Pulmonary artery endothelial cell (primary cell): ENCODE measurements at places on chromosomes 5 and 9. TPM values are rescaled to one million over a fixed set of nuclear protein-coding genes. Genes with fewer than 3 reads are reported as not detected.

GRCh38 chr9:130675396-130675795, 11.0 kb downstream of the PRDM12 start:
- DNase-seq, result no peak

Gene C5orf46
- total RNA-seq, result 0.21 TPM in 1 of 2 replicates, not detected in the other

GRCh38 chr5:8057769-8058168, 188.8 kb downstream of the MTRR start:
- DNase-seq, result no peak

DNA sequence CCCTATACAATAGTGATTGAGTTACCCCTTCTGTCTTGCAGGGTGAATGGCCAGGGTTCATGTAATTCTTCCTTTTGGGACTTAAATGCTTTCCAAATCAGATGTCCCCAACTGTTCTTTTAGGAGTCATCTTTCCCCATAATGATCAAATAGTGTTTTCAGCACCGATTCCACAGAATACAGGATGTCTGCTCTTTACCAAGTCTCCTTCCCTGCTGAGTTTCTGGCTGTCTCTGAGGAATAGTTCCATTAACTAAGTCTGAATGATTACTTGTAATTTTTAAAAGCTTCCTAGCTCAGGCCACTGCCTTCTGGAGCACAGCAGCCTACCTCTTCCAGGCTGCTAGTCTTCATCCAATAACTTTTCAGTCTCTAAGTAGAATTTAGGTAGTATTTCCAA, 630.7 kb upstream of the ZNF608 start:
- DNase-seq, result no peak

Gene PCDHB12
- total RNA-seq, result 0.21 and 0.33 TPM in 2 replicates

DNA sequence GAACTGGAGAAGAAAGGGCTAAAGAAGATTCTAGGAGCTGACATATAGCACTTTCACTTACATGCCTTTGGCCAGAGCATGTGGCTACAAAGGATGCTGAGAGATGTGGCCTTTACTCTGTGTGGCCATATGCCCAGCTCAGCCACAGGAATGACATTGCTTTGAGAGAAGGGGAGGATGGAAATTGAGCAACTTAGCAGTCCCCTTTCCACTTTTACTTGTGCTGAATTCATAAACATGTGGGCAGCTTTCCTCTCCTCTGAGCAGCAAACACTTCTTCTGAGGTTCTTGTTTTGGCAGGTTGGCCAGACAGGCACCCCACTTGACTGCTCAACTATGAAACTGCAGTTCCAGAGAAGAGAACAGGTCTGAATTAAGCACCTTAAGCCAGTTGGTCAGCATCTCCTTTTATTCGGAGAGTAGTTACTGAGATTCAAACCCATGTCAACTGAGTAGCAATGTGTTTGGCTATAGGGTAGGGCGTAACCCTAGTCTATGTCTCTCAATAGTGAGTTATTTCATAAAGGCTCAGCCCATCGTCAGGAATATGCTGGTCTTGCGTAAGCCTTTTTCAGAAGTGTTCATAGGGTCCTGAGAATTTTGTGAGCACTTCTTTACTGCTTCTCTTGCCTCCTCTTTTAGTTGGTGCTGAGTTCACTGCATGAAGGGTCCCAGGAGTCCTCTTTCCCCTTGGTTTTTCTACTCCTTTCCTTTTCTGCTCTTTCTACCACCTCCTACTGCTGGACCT, 134.5 kb downstream of the PALM2AKAP2 start:
- DNase-seq, result no peak

Gene AK8
- 0.07 TPM in 1 of 2 replicates, not detected in the other for total RNA-seq

GRCh38 chr9:27176971-27177370, 67.9 kb downstream of the TEK start:
- DNase-seq, result no peak

GRCh38 chr5:153964880-153965645, 73.6 kb downstream of the FAM114A2 start:
- DNase-seq, result no peak

DNA sequence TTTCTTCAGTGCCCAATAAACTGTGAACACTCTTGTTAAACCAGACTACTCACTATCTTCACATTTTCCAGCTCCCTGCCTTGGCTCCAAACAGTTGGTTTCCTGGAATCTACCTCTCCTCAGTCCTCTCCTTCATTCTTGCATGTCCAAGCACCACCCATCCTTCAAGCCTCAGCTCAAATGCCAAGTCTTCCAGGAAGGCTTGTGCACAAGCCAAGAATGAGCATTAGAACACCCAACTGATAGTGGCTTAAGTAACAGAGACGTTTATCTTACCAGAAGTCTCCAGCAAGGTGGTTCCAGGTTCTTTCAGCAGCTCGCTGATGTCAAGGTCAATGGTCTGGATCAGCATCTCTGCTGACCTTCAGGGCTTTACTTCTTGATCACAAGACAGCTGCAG, 60.1 kb downstream of the PTPDC1 start:
- DNase-seq, result no peak

Gene DIAPH1
- total RNA-seq, result 42.7 and 52.6 TPM in 2 replicates

DNA sequence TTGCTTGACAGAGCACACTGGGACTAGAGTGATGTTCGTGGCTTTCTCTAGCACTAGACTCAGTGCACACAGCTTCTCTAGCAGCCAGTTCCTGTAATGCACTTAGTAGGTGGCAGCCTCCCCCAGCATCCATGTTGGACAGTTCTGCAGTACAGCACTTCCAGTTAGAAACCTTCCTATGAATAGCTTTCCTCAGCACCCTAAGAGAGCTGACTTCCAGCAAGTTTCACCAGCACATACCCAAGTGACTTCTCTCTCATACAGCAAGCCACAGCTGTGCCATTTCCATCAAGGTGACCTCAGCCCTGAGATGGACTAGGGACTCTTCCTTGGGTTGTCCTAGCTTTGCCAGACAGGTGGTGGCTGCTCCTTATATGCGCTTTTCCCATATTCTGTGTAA, 60.4 kb downstream of the PJA2 start:
- DNase-seq, result no peak

GRCh38 chr5:52134013-52134650, 653.6 kb upstream of the ITGA1 start:
- no peak for DNase-seq

DNA sequence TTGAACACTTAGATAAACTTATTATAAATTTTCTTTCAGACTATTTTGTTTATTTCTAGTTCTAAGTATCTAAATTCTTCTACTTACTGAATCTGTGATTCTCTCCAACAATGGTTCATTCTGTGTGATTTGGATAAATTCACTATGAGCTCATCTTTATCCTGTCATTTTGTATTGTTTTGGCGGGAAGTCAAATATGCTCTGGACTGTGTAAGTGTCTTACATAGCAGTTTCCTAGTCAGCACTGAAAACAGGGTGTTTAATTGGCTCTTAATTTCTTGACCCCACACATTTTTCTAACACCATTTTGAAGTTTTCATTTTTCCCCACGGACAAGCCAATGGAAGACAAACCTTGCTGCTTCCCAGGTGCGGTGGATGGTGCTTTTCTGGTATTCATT, 207.0 kb upstream of the ACO1 start:
- no peak for DNase-seq

DNA sequence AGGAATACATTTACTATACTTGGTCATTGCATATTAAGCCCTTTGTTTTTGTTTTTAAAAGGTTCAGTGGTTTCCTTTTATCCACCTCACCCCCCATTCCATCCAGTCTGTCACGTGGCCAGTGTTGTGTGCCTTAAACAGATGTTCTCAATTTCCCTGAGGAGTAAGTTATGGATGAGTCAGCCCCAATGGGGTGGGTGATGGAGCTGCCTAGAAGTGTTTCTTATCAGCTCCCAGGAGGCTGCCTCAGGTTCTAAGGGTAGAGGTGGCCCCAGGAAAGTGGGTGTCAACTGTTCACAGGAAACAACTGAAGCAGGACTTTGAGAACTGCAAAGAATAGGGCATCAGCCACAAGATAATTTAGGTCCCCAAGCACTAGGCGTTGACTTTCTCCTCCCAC, 41.1 kb downstream of the ACTBL2 start:
- DNase-seq, result peak; percentile 93

- DNase-seq, result no peak
Observed at GRCh38 chr5:143134269-143134668, 269.2 kb downstream of the NR3C1 start.

DNA sequence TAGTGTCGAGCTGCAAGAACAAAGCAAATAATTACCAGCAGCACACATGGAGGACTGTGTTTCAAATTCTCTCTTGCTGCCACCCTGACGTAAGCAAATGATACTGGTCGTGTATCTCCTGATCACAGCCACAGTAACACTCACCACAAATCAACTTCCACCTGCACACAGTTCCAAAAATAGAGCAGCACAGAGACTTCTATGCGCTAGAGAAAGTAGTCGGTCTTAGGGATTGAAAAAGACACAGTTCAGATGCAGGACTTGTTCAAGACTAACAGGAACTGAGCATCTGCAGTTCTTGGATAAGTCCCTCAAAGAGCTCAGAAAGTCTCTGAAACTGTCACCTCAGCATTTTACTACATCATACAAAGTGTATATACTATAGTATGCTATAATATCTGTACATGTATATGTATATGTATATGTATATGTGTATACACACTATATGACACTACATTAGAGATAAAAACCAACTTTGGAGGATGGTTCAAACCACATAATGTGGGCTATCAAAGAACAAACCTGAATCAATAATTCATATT, 279.0 kb downstream of the GLIS3 start:
- no peak for DNase-seq

GRCh38 chr5:61551637-61552313, 219.7 kb downstream of the ZSWIM6 start:
- DNase-seq, result no peak
